ENCODE measurements at places on chromosomes 6 and 20.
A peak's percentile ranks its signal among the peaks of the same experiment; 100 is the strongest.

DNA sequence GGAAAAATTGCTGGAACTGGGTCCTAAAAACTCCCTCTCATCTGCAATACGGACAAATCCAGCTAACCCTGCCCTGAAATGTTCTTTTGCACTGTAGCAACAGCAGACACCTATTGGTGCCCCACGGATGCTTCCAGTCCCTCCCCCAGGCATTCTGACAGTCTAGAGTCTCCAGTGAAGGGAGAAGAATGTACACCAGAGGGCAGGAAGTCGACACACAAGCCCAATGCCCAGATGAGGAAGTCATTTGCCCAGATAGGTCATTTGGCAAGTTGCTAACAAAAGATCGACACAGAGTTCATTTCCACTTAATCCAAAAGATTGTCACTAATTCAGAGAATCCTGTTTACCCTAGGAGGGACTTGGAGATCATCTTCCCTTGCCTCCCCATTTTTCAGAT, 293.0 kb upstream of the PRDM1 start:
- no peak overlapping the region for H3K27ac ChIP-seq
- no peaks in the 10 kb centered on the region for H3K27me3 ChIP-seq
- no peak overlapping the region for H3K4me3 ChIP-seq

- DNase-seq: no peak
- no peak overlapping the region for H3K27ac ChIP-seq
- H3K27me3 ChIP-seq: no peaks in the 10 kb centered on the region
- no peaks in the 10 kb centered on the region for H3K4me1 ChIP-seq
- peaks cover 80% of the 10 kb centered on the region for H3K36me3 ChIP-seq
Observed at GRCh38 chr6:158115102-158115501, 53.0 kb downstream of the SERAC1 start.

DNA sequence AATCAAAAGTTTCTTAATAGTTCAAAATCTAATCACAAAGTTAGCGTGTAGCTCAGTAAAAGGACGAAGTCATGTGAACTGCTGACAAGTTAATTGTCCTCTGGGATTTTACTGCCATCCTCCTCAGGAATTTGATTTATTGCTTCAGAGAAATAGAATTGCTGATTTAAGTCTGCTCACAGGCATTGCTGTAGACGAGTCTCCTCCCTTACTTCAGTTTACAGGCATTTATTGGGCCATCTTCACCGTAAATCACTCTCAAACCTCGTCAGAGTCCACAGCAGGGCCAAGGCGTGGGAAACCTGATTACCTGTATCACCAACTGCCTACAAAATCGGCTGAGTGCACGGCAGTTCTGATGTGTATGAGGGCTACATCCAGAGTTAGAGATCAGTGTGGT, 119.1 kb upstream of the PDE10A start:
- no peaks in the 10 kb centered on the region for H3K36me3 ChIP-seq
- DNase-seq: no peak
- H3K4me3 ChIP-seq: no peak overlapping the region
- H3K27ac ChIP-seq: no peak overlapping the region

DNA sequence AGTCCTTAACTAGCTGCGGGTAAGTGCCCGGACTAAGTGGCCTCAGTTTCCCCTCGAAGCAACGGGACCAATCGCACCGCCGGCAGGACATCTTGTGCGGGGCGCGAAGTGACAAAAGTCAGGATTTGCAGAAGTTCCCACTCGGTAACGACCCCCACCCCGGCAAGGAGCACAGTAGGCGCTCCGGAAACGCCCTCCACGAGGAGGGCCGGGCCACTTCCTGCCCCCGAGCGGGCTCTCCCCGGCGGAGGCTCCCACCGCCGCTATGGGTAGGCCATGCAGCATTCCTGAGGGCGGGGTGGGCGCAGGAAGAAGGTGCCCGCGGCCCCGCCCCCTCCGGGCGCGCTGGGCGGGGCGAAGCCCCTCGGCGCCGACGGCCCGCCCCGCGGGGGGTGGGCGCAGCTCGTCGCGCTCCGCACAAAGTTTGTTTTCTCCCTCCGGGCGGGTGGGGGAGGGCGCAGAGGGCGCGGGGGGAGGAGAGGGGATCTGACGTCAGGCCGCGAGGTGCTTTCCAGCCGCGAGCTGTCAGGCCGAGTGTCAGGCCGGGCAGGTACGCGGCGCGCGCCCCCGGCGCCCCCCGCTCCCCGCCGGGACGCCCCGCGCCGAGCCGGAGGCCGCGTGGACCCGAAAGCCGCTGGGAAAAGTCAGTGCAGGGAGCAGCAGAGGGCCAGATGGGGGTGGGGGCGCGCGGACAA, at the start of gene TGIF2:
Gene TGIF2, plus strand, starts transcription at position 495 of the 695 bp plus-strand sequence. CDS start 5,178 bp downstream, outside the sequence.
- H3K4me3 ChIP-seq: peak within 1 kb of the TSS; percentile 80
- peak; percentile 70 for DNase-seq
- H3K4me1 ChIP-seq: peaks cover 29% of the 10 kb centered on the region
- H3K36me3 ChIP-seq: no peaks in the 10 kb centered on the region

DNA sequence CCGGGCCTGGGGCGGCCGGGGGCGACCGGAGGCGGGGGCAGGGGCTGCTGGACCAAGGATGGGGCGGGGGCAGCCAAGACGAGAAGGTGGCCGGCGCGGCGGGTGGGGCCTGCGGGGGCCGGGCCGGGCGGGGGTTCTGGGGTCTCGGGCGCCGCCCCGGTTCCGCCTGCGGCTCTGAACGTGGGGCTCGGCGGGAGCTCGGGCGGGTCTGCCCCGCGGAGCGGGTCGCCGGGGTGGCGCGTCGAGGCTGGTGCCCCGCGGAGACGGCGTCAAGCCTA, 204 bp downstream of the ADRM1 start:
- peaks cover 21% of the 10 kb centered on the region for H3K4me1 ChIP-seq
- H3K27me3 ChIP-seq: no peaks in the 10 kb centered on the region

DNA sequence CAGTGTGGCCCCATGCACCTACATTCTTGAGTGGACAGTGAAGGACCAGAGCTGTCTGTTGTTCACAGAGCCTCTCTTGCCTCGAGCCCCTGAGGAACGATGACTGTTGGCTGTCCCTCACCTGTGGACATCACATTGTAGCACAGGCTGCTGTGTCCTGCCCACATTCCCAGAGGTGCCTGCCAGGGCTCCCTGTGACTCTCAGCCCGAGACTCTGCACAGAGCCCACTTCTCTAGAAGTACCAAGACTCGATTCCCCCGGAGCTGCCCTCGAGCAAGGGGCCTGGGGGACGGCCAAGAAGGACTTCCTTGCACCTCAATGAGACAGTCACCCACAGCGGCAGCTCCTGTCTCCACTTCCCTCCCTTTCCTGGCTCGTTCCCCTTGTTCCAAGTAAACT, 28.6 kb upstream of the DLGAP4 start:
- H3K27me3 ChIP-seq: peaks cover 57% of the 10 kb centered on the region
- H3K27ac ChIP-seq: no peak overlapping the region
- no peak overlapping the region for H3K4me3 ChIP-seq

GRCh38 chr6:78701407-78701806, 165.9 kb upstream of the IRAK1BP1 start:
- no peaks in the 10 kb centered on the region for H3K4me1 ChIP-seq
- no peak overlapping the region for H3K4me3 ChIP-seq
- DNase-seq: no peak
- no peaks in the 10 kb centered on the region for H3K27me3 ChIP-seq
- no peaks in the 10 kb centered on the region for H3K36me3 ChIP-seq
- H3K27ac ChIP-seq: no peak overlapping the region

GRCh38 chr6:169895000-169895759, 143.8 kb downstream of the ERMARD start:
- DNase-seq: no peak
- H3K4me3 ChIP-seq: no peak overlapping the region
- H3K4me1 ChIP-seq: no peaks in the 10 kb centered on the region

- H3K4me3 ChIP-seq: no peak overlapping the region
- no peaks in the 10 kb centered on the region for H3K27me3 ChIP-seq
- no peak overlapping the region for H3K27ac ChIP-seq
- no peak for DNase-seq
- no peaks in the 10 kb centered on the region for H3K36me3 ChIP-seq
Observed at GRCh38 chr6:163750431-163751031, 336.0 kb downstream of the QKI start.

GRCh38 chr20:37846573-37846972, 56.4 kb upstream of the VSTM2L start:
- no peak overlapping the region for H3K4me3 ChIP-seq
- no peaks in the 10 kb centered on the region for H3K27me3 ChIP-seq
- peaks cover 29% of the 10 kb centered on the region for H3K36me3 ChIP-seq
- H3K27ac ChIP-seq: no peak overlapping the region

GRCh38 chr20:25274891-25275812, 27.3 kb downstream of the PYGB start:
- no peak overlapping the region for H3K4me3 ChIP-seq
- H3K36me3 ChIP-seq: peaks cover 100% of the 10 kb centered on the region
- no peaks in the 10 kb centered on the region for H3K27me3 ChIP-seq

GRCh38 chr6:34487536-34487935, 21.7 kb downstream of the PACSIN1 start:
- DNase-seq: no peak
- H3K4me3 ChIP-seq: no peak overlapping the region
- no peak overlapping the region for H3K27ac ChIP-seq
- H3K4me1 ChIP-seq: no peaks in the 10 kb centered on the region

DNA sequence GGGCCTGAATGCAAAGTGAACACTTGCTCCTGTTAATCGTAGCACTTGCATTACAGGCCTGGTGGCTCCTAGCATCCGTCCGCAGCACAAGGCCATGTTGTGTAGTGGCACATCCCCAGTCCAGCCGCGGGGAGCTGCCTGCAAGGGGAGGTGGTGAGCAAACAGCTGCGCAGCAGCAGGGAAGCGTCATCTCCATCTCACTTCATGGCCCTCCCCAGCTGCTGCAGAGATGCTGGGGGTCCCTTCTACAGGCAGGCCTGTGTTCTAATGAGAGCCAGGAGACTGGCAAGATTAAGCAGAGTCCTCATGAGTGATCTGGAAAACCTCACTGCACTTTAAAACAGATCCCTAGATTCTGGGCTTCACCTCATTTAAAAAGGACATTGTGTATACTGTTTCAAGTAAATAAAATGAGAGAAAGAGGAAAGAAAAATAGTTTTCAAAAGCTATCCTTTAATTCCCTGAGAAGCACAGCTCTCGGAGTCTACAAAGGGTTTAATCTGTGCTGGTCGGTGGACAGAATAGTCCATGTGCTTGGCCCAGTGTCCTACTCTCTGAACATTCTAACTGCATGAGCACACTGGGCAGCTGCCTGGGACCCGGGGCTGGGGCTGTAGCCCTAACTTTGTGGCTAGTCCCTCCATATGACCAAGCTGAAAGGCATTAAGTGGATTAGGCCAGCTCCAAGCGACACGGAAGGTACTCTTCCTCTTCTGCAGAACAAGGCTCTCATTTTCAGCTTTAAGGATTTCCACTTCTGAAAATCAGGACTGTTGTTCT, 125.8 kb downstream of the LY86 start:
- no peaks in the 10 kb centered on the region for H3K36me3 ChIP-seq
- peaks cover 12% of the 10 kb centered on the region for H3K4me1 ChIP-seq
- H3K4me3 ChIP-seq: no peak overlapping the region
- H3K27me3 ChIP-seq: peaks cover 3% of the 10 kb centered on the region

DNA sequence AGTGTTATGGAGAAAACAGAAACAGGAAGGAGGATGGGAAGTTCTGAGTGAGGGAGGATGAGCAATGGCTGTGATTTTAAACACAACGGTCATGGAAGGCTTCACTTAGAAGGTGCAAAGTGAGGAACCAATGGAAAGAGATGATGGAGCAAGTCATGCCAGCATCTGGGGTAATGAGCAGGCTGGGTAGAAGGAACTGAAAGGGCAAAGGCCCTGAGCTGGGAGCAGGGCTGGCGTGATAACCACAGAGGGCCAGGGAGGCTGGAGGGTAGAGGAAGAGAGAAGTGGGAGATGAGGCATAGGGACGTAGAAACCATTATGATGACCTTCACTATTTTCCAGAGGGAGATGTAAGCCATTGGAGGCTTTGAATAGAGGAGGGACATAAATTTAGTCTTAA, 43.6 kb downstream of the NHLRC1 start:
- H3K27ac ChIP-seq: no peak overlapping the region
- H3K4me3 ChIP-seq: no peak overlapping the region
- no peaks in the 10 kb centered on the region for H3K27me3 ChIP-seq
- H3K4me1 ChIP-seq: no peaks in the 10 kb centered on the region
- no peaks in the 10 kb centered on the region for H3K36me3 ChIP-seq

DNA sequence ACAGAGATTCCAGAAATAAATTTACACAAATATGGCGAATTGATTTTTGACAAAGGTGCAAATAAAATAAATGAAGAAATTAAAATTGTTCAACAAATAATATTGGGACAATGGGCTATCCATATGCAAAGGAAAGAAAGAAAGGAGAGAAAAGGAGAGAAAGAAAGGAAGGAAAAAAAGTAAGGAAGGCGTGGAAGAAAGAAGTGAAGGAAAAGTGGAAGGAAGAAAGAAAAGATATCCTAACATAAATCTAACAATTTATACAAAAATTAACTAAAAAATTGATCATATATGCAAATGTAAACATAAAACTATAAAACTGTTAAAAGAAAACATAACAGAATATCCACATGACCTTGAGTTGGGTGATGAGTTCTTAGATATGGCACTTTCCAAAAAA, 78.7 kb upstream of the ZNF184 start:
- H3K36me3 ChIP-seq: no peaks in the 10 kb centered on the region
- no peaks in the 10 kb centered on the region for H3K4me1 ChIP-seq
- no peaks in the 10 kb centered on the region for H3K27me3 ChIP-seq
- DNase-seq: no peak
- H3K4me3 ChIP-seq: no peak overlapping the region

DNA sequence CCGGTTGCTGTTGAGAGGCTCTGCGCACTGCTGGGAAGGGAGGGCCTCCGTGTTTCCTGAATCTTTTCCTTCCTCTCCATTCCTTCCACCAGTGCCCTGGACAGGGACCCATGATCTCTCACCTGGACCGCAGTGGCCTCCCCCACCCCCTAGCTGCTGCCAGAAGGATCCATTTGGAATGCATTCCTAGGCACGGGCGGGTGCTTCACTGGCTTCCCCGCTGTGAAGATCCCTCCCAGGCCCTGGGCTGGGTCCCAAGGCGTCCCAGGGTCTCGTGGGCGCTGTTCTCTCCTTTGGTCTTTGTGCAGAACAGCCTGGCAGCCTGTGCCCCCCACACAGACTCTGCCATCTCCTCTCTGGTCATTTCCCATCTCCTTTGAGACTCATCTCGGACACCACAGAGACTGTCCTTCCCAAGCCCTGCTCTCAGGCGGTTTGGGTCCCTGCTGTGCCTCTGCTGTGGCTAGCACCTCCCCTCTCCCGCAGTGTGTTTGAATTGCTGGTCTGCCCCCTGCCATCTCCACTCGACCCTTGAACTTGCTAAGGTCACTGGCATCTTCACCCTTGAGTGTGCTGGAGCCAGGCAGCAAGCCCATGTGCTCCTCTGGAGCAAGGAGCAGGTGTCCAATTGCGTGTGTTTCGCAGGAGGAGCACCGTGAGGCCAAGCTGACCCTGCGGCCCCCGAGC, 59.0 kb downstream of the TCP11 start:
- H3K4me1 ChIP-seq: no peaks in the 10 kb centered on the region
- no peak overlapping the region for H3K27ac ChIP-seq
- no peak for DNase-seq
- no peaks in the 10 kb centered on the region for H3K27me3 ChIP-seq
- H3K36me3 ChIP-seq: peaks cover 94% of the 10 kb centered on the region
- no peak overlapping the region for H3K4me3 ChIP-seq

DNA sequence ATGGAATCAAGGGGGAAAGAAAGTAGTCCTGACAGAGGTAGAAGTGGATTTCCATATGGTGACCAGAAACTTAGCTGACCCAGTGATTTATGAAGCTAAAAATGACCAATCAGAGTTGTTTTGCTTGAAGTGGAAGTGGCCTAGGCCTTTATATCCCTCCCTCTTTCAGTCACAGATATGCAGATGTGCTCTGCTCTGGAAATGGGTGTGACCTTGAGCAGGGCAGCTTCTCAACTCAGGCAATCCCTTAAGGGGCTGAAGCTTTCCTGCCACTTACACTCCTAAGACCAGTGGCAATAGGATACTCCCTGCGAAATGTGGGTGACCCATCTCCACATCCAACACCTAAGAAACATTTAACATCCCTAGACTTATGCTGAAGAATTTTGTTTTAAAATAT, 256.6 kb downstream of the EYS start:
- DNase-seq: no peak
- no peaks in the 10 kb centered on the region for H3K4me1 ChIP-seq
- H3K27ac ChIP-seq: no peak overlapping the region
- no peaks in the 10 kb centered on the region for H3K27me3 ChIP-seq
- no peak overlapping the region for H3K4me3 ChIP-seq

Data from tibial artery (tissue), 4 donors.